Activated CD8-positive, alpha-beta memory T cell treated with anti-CD3 and anti-CD28 coated beads, Interleukin-2, amount 50 U/mL, for 4 hours (primary cell): ENCODE measurements at places on chromosomes 1 and 21.

DNA sequence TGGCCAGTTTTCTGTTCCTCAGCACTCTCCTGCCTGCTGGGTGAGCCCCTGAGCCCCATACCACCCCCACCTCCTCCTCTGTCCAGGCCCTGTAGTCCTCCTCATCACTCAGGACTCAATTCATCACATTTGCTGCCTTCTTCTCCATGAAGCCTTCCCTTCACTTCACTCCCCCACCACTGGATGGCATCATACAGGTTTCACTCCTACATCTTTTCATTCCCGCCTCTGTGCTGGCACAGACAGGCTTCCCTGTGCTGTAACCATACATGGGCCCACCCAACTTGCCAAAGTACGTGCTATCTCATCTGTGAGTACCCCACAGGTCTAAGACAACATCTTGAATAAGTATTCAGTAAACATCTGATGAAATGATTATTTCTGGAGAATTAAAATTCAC, 56.9 kb downstream of the SLC45A1 start:
- DNase-seq: no peak

DNA sequence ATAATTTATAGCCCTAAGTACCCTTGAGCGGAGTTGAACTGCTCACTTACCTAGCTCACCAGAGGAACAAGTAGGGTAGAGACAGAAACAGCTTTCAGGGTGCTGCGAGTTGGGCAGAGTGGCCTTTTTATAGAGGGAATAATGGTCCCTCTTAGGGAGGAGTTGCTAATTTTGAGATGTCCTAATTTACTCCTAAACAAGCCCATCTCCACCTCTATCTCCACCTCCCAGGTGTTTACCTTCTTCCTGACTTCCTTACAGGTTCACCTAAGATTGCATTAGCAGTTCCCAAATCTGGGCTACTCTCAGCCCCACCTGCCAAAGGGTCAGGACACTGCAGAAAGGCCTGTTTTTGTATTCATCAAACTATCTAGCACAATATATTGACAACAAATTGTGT, at the start of gene HRNR:
Gene HRNR, minus strand, starts transcription at position 101 of the 400 bp plus-strand sequence. CDS start 940 bp downstream, outside the sequence.
- no peak for DNase-seq

DNA sequence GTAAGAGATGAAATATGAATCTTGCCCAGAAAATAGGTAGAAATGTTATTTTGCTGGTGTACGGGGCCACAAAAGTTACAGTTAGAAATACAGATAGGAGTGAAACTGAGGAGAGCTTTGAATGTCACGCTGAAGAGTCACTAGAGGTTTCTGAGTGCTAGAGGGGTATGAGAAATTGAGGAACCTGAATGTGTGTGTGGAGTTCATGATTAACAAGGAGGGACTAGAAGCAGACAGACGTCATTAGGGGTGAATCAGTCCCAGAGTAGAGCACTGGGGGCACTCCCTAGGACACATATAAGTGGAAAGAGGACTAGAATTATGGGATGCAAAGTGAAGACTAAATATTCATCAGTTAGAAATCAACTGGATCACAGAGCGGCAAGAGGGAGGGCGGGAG, 188.9 kb upstream of the MAP1LC3C start:
- DNase-seq: no peak

DNA sequence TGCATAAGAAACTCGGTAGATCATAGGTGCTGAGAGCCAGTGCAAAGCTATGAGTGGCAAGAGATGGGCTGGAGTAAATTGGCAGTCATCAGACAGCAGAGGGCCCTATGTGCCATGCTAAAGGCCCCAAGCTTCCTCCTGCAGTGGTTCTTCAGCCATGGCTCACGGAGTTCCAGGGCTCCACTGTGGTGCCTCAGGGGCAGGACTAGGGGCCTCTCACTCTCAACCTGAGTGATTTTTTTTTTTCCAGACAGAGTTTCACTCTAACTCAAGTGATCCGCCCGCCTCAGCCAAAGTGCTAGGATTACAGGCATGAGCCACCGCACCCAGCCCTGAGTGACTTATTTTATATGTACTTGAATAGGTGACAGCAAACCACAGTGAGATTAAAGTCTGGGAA, 10.4 kb upstream of the GJA8 start:
- no peak for DNase-seq

- no peak for DNase-seq
Measured at GRCh38 chr1:181310560-181310959, 172.8 kb upstream of the CACNA1E start.

DNA sequence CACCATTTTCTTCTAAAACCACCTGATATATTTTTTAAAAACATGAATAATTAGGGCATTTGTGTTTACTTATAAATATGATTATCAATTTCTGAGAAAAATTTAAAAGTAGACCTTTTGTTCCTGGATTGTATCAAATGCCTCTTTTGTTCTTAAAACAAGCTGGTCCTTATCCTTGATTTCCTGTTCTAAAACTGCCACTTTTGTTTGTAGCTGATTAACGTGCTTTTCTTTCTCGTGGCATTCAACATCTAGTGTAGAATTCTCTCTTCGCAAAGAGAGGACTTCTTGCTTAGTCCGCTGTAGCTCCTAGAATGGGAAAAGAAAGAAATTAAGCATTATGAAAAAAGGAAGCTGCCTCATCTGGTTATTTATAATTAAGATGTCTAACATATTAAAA, 25.0 kb downstream of the SASS6 start:
- no peak for DNase-seq

- no peak for DNase-seq
Measured at GRCh38 chr1:116476321-116476720, 94.5 kb downstream of the CD58 start.

DNA sequence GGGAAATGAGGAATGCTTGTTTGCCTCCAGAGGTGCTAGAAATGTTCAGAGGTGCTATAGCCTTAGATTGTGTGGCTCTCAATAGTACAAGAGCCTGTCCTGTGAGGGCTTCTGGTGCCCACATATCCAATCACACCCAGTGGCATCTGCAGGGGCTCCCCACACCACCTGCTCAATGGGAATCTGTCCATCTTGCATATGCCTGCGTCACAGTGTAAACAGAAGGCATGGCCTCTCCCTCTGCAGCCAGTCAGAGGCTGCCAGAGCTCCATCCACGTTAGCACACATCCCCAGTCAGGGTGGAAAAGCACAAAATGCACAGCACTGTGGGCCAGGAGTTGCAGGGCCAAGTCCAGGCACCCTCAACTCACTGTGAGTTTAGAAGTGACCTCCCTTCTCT, 113.6 kb upstream of the GRIK3 start:
- DNase-seq: no peak

DNA sequence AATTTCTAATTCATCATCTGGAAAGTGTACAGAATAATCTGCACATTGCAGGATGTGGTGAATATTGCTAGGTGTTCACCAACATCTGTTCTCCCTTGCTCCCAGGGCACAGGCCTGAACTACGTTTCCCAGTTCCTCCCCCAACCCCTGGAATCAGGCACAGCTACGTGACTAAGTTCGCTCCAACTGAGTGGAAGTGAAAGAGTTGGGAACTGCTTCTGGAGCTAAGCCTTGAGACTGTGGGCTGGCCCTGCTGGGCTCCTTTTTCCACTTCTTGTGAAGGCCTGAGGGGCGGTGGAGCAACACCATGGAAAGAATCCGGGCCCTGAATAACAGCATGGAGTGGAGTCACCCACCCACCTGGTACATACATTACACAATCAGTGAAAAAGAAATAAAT, 534.6 kb downstream of the SMYD3 start:
- no peak for DNase-seq

DNA sequence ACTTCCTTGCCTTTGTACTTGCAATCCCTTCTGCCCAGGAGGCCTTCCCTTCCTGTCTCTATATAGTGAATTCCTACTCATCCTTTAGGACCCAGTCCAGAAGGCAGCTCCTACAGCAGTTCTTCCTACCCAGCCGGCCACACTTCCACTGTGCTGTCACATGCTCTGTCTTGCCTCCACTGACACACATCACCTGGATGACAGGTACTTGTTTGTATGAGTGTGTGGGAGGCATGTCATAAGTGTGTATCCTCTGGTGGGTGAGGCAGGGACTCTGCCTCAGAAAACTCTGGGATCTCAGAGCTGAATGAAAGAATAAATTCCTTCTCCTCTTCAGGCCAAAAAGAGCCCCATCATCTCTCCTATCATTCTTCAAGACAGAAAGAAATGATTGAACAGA, 5.1 kb upstream of the OSCP1 start:
- no peak for DNase-seq

- no peak for DNase-seq
Measured at GRCh38 chr1:79264285-79264684, 257.8 kb upstream of the ADGRL4 start.

- no peak for DNase-seq
Measured at GRCh38 chr1:1755426-1755825, 22.8 kb downstream of the NADK start.
